ENCODE measurements at places on chromosomes 2 and 18. TPM values are rescaled to one million over a fixed set of nuclear protein-coding genes. Genes with fewer than 3 reads are reported as not detected.

The PJVK gene
- 8.4 TPM for total RNA-seq

The FTCDNL1 gene
- total RNA-seq: 1.7 TPM

The GPR39 gene
- total RNA-seq: 0.23 TPM

The CMPK2 gene
- total RNA-seq: 5.3 TPM

The FMNL2 gene
- total RNA-seq: 53.2 TPM

DNA sequence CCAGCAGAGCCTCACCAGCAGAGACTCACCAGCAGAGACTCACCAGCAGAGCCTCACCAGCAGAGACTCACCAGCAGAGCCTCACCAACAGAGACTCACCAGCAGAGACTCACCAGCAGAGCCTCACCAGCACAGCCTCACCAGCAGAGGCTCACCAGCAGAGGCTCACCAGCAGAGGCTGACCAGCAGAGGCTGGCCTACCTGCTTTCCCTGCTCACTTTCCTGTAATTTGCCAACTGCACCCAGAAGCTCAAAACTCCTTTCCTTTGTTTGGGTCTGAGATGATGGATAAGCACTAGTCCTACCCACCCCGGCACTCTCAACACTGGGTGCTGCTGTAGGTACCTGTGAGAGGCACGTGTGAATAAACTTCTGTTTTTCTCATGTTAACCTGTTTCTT is 36.4 kb upstream of the PXDN start:
- peak; percentile 15 for DNase-seq
- H3K4me1 ChIP-seq: no peaks in the 10 kb centered on the region
- no peak overlapping the region for H3K27ac ChIP-seq
- H3K27me3 ChIP-seq: no peaks in the 10 kb centered on the region

GRCh38 chr2:238938401-238939055 is 90.6 kb downstream of the TWIST2 start:
- H3K4me3 ChIP-seq: no peak overlapping the region
- no peaks in the 10 kb centered on the region for H3K27me3 ChIP-seq
- H3K4me1 ChIP-seq: no peaks in the 10 kb centered on the region
- H3K27ac ChIP-seq: no peak overlapping the region

DNA sequence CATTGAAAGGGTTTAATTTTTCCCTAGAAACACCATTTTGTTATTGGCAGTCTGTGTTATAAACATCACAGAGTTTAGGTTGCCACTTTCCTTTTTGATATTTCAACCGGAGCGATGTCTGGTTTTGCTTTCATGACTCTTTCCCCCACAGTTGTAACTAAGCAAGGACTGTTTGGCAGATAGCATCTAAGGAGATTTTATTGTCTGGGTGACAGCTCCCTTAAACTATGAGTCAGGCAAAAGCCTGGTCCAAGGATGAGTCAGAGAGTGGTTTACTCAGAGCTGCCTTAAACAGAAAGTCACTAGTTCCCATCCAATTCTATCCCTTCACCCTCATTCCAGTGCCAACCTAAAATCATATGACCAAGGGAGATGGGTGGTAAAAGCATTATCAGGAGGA is 341.6 kb upstream of the VWC2L start:
- no peaks in the 10 kb centered on the region for H3K4me1 ChIP-seq
- no peak overlapping the region for H3K27ac ChIP-seq
- H3K27me3 ChIP-seq: no peaks in the 10 kb centered on the region
- H3K4me3 ChIP-seq: no peak overlapping the region

DNA sequence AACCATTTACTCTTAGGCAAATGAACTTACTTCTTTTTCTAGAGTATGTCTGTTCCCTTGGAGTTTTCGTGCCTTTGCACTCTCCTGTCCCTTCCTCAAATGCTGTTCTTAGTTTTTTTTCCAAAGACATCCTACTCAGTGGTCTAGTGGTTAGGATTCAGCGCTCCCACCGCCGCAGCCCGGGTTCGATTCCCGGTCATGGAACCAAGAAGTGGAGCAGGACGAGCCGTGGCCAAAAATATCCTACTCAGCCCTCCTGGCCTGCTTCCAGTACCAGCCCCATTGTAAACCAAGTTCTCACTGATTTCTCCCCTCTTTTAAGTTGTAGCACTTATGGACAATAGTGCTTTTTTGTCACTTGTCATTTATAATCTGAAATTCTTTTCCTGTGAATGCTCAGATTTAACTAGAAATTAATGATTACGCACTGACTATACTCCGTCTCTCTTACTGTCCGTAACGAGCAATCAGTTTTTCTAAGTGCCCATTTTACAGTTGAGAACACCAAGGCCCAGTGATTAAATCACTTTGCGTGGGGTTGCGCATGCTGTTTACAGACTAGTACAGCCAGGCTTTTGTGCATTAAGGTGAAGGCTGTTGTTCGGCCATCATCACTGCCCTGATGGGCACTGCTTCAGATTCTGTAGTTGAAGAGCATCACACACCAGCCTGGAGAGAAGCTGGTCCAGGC is 17.9 kb downstream of the GREB1 start:
- no peak overlapping the region for H3K27ac ChIP-seq
- H3K4me3 ChIP-seq: no peak overlapping the region
- DNase-seq: no peak
- H3K4me1 ChIP-seq: no peaks in the 10 kb centered on the region
- H3K36me3 ChIP-seq: no peaks in the 10 kb centered on the region
- no peaks in the 10 kb centered on the region for H3K27me3 ChIP-seq

DNA sequence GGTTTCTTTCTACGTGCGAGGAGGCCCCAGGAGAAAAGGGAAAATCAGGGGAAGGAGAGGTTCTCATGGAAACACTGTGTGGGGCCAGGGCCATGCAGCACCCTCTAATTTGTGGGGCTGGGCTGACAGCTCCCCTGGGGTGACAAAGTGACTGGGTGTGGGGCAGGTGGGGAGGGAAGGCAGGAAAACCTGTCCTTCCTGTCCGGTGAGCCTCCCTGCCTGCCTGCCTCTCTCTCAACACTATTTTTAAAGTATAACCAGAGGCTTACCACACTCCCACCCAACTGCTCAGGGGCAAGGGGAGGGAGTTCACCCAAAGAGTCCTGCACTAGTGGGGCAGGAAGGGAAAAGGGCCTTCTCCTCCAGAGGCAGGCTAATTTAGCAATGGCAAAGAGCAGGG is 10.5 kb upstream of the EPAS1 start:
- no peaks in the 10 kb centered on the region for H3K27me3 ChIP-seq
- H3K36me3 ChIP-seq: no peaks in the 10 kb centered on the region
- DNase-seq: no peak
- H3K4me3 ChIP-seq: no peak overlapping the region
- H3K4me1 ChIP-seq: no peaks in the 10 kb centered on the region

GRCh38 chr2:179272406-179273192 is 8.0 kb upstream of the SESTD1 start:
- no peaks in the 10 kb centered on the region for H3K27me3 ChIP-seq
- no peaks in the 10 kb centered on the region for H3K36me3 ChIP-seq
- H3K4me1 ChIP-seq: peaks cover 14% of the 10 kb centered on the region
- H3K27ac ChIP-seq: peak overlapping the region; percentile 77
- no peak for DNase-seq
- H3K4me3 ChIP-seq: no peak overlapping the region

- H3K27ac ChIP-seq: peak overlapping the region; percentile 39
- no peak overlapping the region for H3K4me3 ChIP-seq
- H3K4me1 ChIP-seq: peaks cover 1% of the 10 kb centered on the region
- no peaks in the 10 kb centered on the region for H3K27me3 ChIP-seq
- no peaks in the 10 kb centered on the region for H3K36me3 ChIP-seq
Measured at GRCh38 chr2:19738707-19739106, 163.1 kb downstream of the TTC32 start.

GRCh38 chr18:8839281-8839680 is 133.9 kb downstream of the MTCL1 start:
- DNase-seq: no peak
- no peaks in the 10 kb centered on the region for H3K36me3 ChIP-seq
- no peaks in the 10 kb centered on the region for H3K4me1 ChIP-seq
- H3K4me3 ChIP-seq: no peak overlapping the region
- no peak overlapping the region for H3K27ac ChIP-seq

- no peak for DNase-seq
- H3K36me3 ChIP-seq: no peaks in the 10 kb centered on the region
- H3K4me1 ChIP-seq: no peaks in the 10 kb centered on the region
- no peak overlapping the region for H3K27ac ChIP-seq
- H3K4me3 ChIP-seq: no peak overlapping the region
Measured at GRCh38 chr2:45103351-45104345, 94.4 kb upstream of the SIX2 start.

GRCh38 chr2:67633212-67633856 is 236.2 kb downstream of the ETAA1 start:
- no peaks in the 10 kb centered on the region for H3K4me1 ChIP-seq
- H3K27ac ChIP-seq: no peak overlapping the region
- no peaks in the 10 kb centered on the region for H3K27me3 ChIP-seq
- no peak for DNase-seq
- no peaks in the 10 kb centered on the region for H3K36me3 ChIP-seq
- H3K4me3 ChIP-seq: no peak overlapping the region
